ENCODE measurements at places on chromosomes 11 and 22. TPM values are rescaled to one million over a fixed set of nuclear protein-coding genes. Genes with fewer than 3 reads are reported as not detected.

- no peak for DNase-seq
Measured at GRCh38 chr22:44147008-44147645, 33.6 kb upstream of the PARVG start.

DNA sequence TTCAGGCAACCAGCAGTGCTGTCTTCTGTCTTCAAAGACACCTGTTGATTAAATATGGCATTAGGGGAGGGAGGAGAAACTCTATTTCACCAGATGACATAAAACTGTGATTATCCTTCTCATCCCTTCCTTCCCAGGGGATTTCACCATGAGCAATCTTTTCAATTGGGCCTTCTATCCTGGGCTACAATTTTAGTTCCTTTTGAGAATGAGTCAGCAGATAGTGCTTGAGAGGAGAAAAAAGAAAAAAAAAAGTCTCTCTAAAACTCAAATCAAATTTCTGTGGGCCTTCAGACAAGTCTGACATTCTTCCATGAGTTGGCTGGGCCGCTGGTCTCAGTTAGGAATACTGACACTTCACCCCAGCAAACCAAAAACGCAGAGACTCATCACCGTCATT, 7.2 kb downstream of the FLI1 start:
- no peak for DNase-seq

GRCh38 chr11:99773646-99774045, 752.9 kb downstream of the CNTN5 start:
- no peak for DNase-seq

DNA sequence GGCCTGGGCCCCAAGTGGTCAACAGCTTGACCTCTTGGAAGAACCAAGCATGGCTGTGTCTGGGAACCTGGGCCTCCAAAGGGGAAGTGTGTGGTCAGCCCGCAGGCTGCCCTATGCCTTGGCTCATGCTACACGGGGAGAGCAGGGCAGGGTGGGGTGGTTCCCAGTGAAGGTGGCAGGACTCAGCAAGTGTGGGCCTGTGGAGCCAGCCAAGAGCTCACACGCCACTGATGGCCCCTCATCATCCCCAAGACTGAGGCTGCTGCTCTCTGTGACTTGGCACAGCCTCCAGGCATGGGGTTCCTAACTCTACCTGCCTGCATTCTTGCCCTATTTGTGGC, 15.9 kb upstream of the DGCR8 start:
- DNase-seq: no peak

DNA sequence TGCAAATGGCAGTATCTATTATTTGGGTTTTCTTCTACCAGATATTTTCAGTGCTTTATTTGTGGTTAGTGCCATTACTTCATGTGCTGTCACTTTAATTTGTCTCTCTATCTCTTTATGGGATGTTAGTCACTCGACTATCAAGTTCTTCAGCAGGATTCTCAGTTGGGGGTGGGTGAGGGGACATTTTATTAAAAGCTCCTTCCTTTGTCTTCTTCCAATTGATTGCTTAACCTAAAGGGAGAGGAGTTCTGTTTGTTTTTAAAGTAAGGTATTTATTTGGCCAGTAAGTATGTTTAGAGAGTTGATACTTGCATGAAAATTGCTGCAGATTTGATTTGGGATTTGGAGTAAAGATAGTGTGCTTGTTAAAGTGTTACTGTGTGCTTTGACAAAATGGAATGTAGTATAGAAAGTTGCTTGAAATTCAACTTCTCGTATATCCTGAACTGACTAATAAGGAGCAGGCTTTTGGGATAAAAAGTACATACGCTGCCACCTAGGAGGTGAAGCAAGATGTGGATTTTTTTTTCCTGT, 10.3 kb downstream of the YAP1 start:
- no peak for DNase-seq

DNA sequence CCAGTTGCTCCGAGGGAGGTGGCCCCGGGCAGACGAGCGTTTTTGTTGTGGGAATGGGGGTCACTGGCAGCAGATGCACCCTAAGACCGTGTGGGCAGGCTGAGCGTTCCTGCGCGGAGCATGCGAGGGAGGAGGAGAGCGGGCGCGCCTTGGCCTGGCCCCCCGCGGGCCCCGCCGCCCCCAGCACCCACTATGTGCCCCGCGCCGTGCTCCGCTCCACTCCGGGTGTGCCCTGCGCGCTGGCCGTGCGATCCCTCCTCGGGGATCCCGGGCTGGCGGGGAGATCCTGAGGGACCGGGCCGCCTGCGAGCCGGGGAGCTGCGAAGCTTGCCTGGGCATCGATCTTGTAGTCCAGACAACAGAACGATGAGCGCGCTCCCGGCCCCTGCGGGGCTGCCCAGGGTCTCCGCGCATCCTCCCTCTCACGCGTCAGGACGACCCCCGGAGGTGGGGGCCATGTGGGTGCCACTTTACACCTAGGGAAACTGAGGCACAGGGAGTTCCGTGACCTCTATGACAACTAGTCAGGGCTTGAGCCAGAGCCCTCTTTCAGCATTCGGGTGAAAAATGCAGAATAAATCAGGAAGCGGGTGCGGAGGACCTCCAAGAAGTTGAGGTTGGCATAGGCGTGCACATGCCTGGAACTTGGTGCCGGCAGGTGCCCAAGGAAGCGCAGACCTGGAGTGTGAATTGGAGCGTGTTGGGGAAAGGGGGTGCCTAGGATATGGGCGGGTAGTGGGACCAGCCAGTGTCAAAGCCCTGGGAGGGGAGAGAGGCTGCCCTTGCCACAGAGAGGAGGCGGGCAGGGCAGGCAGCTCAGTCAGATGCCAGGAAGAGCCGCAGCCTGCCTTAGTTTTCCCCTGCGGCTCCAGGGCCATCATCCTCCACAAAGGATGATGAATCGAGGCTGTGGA, 1.3 kb upstream of the KMT5B start:
- DNase-seq: no peak

GRCh38 chr11:75598264-75598663, 36.2 kb downstream of the SERPINH1 start:
- no peak for DNase-seq

GRCh38 chr11:86592047-86592591, 80.3 kb downstream of the ME3 start:
- no peak for DNase-seq

DNA sequence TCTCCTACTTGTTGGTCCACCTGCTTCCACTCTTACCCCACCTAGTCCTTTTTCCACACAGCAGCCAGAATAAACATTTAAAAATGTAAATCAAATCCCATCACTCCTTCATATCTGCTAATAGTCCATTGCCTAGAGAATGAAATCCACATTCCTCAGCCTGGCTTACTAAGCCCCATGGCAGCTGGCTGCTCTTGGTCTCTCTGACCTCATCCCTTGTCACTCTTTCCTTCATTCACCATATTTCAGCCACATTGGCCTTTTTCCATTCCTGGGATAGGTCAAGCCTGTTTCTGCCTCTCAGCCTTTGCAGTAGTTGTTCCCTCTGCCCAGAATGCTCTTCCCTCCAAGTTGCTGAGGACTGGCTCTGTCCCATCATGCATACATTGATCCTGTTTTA, 512.8 kb downstream of the INSC start:
- DNase-seq: no peak

- no peak for DNase-seq
Measured at GRCh38 chr11:104968856-104969776, 742 bp upstream of the CASP4 start.

DNA sequence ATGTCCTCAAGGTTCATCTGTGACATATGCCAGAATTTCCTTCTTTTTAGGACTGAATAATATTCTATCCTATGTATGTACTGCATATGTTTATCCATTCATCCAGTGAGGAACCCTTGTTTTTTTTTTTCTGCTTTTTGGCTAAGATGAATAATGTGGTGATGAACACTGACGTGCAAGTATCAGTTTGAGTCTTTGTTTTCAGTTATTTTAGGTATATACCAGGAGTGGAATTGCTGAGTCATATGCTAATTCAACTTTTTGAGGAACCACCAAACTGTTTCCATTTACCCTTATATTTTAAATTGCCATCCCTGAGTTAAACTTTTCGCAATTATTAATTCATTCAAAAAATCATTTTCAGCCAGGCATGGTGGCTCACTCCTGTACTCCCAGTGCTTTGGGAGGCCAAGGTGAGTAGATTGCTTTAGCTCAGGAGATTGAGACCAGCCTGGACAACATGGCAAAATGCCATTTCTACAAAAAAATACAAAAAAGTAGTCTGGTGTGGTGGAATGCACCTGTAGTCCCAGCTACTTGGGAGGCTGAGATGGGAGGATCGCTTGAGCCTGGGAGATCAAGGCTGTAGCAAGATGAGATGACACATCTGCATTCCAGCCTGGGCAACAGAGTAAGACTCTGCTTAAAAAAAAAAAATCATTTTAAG, 64.2 kb downstream of the MICAL2 start:
- DNase-seq: no peak

DNA sequence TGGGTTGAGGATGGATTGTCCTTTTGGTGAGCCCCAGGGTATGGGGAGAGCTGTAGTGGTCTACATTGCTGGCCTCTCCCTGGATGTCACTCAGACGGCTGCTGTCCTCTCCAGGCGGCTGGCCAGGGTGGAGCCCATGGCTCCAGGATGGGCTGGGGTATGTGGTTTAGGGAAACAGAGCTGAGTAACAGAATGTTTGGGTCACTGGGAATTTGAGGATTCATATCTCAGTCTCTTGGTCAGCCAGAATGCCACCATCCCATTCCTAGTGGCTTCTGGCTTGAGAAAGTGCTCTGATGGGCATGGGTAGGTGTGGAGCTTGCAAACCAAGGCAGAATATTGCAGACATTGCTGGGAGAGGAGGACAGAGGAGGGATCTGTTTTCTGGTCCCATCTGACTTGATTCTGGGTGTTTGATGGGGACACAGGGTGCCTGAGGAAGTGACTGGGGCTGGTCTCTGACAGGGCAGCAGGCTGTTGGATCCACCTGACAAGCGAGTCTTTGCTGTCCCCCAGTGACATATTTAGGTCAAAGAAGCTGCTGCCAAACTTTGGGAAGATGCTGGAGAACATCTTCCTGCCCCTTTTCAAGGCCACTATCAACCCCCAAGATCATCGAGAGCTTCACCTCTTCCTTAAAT, 41.4 kb downstream of the AMPD3 start:
- no peak for DNase-seq

- no peak for DNase-seq
Measured at GRCh38 chr11:76783294-76783895, at the start of gene TSKU. Gene TSKU (plus strand): TSS chr11:76783356. CDS start chr11:76795617, 12,261 bp downstream.

DNA sequence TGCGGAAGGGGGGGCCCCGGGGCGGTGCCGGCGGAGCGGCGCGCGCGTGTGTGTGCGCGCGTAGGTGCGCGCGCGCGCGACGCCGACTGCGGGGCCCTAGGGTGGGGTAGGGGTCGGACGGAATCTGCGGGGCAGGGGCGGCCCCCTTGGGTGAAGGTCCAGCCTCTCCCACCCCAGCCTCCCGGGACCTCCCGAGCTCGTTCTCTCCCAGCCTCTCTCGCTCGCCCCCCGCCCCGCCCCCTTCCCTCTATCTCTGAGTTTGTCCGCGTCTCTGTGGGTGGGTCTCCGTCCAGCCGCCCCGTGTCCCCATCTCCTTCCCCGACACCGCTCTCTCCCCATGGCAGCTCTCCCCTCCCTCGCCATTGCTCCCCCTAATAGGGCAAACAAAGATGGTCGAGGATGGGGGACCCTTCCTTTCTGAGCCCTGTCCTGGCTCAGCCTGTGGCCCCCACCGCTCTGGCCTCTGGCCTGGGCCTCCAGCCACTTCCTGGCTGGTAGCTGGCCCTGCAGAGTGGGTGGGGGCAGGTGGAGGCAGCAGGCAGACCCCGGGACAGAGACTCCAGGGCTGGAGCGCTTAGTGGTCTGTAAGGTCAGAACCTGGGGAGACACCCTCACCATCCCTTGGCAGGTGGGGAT, 33.0 kb upstream of the PRR5 start:
- no peak for DNase-seq

GRCh38 chr22:37193629-37194191, 5.7 kb upstream of the C1QTNF6 start:
- no peak for DNase-seq

DNA sequence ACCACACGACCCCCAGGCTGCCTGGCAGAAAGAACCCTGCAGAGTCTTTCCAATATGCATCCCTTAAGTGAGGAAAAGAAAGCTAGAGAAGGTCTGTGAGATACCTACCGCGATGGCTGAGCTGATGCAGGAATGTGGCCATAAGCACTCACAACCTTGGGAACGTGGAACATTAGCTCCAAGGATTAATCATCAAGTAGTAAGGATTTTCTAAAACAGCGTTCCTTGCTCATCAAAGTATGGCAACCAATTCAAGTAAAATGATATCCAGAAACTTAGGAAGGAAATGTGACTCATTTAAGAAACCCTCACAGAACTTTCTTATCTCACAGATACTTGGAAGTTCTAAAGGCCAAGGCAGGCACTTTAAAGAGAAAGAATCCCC, 12.8 kb downstream of the PACSIN2 start:
- no peak for DNase-seq

DNA sequence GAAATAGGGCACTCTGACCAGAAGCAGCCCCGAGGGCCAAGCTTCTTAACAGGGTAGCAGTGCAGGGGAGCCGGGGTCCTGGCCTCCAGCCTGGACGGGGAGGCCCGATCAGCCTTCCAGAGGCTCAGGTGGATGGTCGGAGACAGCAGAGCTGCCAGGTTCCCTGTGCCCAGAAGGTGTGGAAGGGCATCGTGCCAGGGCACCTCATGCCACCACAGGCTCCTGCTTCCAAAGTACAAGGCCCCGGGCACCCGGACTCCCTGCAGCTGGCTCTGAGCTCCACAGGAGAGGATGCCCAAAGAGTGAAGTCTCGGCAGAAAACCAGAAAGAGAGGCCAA, 14.3 kb downstream of the EHD1 start:
- DNase-seq: no peak

GRCh38 chr11:110991661-110992355, 253.7 kb upstream of the POU2AF2 start:
- no peak for DNase-seq

GRCh38 chr22:20580179-20580578, 72.8 kb downstream of the MED15 start:
- DNase-seq: no peak

DNA sequence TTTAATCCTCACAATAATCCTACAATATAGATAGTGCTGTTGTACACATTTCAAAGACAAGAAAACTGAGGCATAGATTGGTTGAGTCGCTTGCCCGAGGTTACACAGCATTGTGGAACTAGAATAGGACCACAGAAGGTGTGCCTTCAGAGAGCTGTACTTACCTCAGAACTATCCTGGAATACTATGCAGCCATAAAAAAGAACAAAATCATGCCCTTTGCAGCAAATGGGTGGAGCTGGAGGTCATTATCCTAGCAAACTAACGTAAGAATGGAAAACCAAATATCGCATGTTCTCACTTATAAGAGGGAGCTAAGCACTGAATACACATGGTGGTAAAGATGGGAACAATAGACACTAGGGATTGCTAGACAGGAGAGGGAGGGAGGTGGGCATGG, 15.7 kb upstream of the NAV2 start:
- DNase-seq: no peak

GRCh38 chr11:121581607-121582006, 128.8 kb upstream of the SORL1-AS1 start:
- DNase-seq: no peak

GRCh38 chr11:120239713-120240640, at the start of gene POU2F3:
Gene POU2F3 (plus strand): TSS chr11:120240140. CDS start chr11:120240344, 204 bp downstream.
- no peak for DNase-seq

KMT5B gene
- 19.5 TPM for total RNA-seq

FGF4 gene
- not detected for total RNA-seq

C11orf52 gene
- 3.4 TPM for total RNA-seq

CNGA4 gene
- not detected for total RNA-seq

APOA1 gene
- not detected for total RNA-seq

SSH3 gene
- total RNA-seq: 25.2 TPM

SLCO2B1 gene
- total RNA-seq: 151 TPM

PVALB gene
- total RNA-seq: not detected

OMP gene
- not detected for total RNA-seq

OR52H1 gene
- 1.8 TPM for total RNA-seq

RAG2 gene
- total RNA-seq: not detected

FGF3 gene
- not detected for total RNA-seq
